ENCODE measurements at places on chromosomes 2 and 18.

GRCh38 chr2:61722318-61722717 is 131.5 kb downstream of the FAM161A start:
- DNase-seq, result no peak

GRCh38 chr2:226794196-226794661 is 5.4 kb downstream of the IRS1 start:
- DNase-seq, result no peak

GRCh38 chr2:7272210-7272609 is 355.0 kb downstream of the RNF144A start:
- DNase-seq, result no peak

DNA sequence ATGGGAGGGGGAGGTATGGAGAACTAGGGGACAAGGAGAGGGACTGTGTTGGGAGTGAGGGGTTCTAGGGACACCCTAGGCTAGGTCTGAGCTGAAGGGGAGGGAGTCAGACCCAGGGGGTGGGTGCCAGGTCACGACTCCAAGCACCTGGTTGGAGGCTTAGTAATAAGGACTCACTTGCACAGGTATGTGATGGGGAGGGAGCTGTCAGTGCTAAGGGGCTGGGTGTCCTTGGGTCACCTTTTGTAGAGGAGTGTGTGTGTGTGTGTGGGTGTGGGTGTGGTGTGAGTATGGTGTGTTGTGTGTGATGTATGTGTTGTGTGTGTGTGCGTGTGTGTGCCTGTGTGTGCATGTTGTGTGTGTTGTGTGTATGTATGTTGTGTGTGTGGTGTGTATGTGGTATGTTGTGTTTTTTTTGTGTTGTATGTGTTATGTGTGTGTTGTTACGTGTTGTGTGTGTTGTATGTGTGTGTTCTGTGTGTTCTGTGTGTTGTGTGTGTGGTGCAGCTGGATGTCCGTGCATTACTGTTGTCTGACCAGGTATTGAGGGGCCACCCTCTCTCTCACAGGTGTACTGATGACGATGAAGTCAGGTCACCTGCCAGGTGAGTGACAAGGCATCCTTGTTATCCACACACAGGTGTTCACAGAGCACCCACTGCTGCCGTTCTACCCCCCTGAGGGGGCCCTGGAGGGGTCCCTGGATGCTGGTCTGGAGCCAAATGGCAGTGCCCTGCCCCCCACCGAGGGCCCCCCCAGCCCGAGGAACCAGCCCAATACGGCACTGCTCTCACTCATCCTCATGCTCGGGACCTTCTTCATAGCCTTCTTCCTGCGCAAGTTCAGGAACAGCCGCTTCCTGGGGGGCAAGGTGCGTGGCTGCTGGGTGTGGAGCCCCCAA is 9.8 kb downstream of the SLC4A3 start:
- no peak for DNase-seq

DNA sequence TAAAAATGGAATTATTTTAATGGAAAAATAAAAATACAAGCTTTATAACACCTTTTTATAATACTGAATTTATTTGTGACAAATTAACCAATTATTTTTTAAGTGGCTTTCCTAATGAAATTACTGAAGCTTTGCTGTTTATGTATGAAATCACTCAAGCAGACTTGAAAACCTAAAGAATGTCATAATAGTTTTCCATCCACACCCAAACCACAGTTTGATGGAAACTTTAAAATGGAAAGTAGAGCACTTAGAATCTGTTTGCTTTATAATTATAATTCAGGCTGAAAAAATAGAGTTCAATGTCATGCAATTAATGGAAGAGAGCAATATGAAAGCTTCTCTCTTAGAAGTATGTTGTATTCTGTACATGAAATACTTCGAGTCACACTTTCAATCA is 31.6 kb upstream of the WDR75 start:
- DNase-seq, result no peak

DNA sequence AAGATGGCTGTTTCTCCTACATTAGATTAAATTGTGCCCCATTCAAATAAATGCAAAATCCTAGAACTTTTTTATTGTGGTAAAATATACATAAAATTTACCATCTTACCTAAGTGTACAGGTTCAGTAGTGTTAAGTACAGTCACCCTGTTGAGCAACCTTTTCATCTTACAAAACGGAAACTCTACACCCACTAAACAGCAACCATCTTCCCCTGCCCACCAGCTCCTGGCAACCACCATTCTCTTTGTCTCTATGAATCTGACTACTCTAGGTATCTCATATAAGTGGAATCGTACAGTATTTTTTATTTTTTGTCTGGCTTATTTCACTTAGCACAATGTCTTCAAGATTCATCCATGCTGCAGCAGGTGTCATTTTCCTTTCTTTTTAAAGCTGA is 53.0 kb downstream of the ASXL2 start:
- no peak for DNase-seq

GRCh38 chr18:49072524-49072934 is 121.8 kb upstream of the SMAD7 start:
- DNase-seq, result no peak

DNA sequence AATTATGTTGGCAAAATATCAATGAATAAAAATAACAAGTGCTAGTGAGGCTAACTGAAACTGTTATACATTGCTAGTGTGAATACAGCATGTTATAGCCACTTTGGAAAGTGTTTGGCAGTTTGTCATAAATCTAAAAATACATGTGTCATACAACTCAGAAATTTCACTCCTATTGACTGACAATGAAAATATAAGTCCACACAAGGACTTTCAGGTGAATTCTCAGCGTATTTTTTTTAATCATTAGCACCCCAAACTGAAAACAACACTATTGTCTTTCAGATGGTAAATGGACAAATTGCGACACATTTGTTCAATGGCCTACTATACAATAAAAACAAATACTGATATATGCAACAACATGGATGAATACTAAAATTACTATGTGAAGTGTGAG is 884.8 kb downstream of the TRIB2 start:
- no peak for DNase-seq

- DNase-seq, result no peak
Measured at GRCh38 chr2:174247474-174248186, 702 bp downstream of the OLA1 start.

DNA sequence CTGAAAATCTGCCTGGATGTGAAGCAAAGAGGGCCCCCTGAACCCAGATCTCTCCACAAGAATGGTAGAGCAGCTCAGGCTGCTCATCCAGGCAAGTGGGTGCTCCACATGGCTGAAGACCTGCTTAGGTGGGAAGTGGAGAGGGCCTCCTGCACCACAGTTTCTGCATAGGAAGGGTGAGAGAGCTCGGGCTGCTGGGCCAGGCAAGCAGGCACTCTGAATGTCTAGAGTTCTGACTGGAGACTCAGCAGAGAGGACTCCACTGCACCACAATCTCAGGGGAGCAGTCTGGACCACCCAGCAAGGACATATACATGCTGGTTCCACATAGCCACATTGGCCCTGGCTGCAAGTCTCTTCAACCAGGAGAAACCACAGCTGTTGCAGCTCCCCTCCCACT is 52.0 kb downstream of the DSEL start:
- DNase-seq, result no peak

DNA sequence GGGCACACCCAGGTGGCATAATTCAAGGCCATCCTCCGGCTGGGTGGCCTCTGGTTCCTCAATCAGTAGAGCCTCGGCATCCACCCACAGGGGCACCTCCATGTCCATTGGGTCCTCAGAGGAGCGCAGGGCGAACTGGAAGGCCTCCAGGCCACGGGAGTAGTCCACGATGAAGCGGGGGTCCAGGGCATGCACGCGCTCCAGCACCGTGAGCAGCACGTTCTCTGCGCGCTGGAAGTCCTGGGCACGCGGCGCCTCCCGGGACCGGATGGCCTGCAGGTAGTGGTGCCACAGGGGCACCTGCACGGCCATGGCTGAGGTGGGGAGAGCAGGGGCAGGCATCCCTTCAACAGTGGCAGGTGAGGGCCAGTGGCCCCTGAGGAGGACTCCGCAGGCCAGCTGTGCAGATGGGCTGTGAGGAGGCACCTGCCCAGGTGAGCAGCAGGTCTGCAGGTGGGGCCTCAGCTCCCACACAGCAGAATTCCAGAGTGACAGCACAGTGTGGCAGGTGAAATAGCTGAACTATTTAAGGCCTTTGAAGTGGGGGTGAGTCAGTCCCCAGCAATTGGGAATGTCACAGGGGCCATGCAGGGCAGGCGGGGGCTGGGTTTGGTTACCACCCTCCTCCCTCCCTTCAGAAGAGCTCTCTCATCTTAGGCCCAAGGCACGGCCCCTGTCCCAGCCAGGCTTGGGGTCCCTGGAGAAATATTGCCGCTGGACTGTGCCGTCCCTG is at the start of gene MAB21L4:
Gene MAB21L4, minus strand, starts transcription at position 501 of the 733 bp plus-strand sequence. Its CDS starts 159 bp downstream, at position 342.
- no peak for DNase-seq

DNA sequence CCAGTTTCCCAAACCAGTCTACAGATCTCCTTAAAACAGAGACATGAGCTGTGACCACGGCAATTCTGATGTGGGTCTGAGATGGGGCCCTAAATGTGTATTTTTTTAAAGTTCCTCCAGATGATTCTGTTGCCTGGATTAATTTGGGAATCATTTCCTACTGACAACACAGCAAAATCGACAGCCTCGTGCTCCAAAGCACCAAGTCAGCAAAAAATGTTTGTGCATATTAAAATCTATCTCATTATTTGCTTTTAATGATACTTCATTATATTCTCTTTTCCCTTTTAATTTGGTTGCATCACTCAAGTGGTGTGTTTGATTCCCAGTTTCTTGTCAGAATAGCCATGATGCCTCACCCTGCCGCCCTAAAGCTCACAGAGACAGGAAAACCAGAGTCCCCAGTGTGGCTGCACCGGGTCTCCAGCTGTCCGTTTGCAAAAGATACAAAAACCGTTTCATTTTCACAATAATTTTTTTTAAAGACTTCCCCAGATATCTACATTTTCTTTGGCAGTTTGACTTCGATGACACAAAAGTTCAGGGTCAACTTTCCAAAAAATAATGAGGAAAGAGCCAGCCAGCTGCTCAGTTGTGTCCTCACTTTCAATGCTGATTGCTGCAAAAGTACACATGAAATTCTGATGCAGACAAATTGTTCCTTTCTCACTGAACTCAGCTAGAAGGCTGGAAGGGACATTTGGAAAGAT is 443.2 kb upstream of the ID2 start:
- DNase-seq, result no peak

DNA sequence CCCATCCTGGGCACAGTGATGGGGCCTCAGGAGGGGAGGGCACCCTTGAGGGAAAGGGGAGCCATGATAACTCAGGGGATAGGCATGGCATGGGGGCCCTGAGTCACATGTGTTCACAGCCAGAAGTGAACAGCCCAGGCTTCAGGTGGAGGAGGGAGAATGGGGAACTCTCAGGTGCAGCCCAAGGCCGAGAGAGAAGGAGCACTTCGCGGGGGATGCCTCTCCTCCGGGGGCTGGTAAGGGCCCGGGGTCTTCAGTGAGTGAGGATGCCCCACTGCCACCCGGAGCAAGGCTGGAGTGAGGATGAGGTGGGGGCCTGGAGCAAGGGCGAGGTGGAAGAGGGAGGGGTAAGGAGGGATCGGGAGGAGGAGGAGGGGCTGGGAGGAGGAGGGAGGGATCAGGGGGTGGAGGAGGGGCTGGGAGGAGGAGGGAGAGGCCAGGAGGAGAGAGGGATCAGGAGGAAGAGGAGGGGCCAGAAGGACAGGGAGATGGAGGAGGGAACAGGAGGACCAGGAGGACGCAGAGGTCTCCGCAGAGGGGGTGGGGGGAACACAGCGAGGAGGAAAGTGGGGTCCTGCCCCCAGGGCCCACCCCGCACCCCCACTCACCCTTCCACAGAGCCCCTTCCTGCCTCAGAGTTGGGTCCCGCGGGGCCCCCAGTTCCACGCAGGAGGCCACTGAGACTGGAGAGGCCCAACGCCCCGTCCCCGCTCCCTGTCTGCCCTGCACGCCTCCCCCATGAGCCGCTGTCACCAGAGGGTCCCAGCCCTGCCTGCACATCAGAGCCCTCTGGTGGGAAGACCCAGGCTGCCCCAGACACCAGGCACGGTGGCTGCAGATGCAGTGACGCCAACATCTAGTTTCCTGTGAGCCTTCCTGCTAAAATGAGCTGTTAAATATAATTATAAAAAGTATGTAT is 42.8 kb downstream of the RAMP1 start:
- DNase-seq, result no peak

DNA sequence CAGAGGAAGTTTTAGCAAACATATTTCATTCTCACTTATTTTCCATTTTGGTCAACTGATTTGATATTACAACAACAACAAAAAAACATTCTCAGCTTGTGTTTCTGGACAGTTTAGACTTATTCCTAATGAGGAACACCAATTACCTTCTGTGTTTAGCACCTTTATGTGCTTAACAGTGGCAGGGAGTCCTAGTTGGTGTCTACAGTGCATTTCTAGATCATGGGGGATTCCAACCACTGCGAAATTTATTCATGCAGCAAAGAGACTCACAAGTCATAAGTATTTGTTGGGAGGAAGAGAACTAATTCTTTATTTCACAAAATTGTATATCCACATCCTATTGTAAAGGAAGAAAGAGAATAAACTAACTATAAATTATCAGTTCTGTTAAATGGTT is 4.2 kb downstream of the ARHGAP28 start:
- no peak for DNase-seq

GRCh38 chr2:60445684-60446179 is 107.7 kb downstream of the BCL11A start:
- no peak for DNase-seq

DNA sequence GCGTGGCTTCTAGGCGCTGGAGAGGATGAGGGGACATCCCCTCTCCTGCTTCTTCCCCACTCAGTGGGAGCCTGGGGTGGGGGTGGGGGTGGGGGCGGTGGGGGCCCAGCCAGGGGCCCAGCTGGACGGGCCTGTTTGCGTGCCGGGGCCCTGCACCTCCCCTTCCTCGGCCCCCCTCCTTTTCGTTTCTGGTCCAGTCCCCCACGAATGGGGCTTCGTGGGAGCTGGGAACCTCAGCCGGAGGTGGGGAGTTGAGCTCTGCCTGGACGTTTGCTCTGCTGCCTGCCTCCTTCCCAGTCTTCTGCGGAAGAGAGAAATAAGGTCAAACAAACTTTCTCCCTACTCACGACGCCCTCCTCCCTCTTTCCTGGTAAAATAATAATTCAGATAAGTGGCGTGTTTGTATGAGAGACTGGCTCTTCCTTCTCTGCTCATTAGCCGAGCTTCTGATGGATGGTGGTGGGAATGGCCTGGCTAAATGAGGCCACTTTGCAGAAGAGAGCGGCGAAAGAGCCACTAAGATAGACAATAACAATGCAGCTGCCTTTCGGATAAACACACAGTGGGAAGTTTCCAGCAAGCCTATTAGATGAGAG is 782 bp downstream of the MTA3 start:
- no peak for DNase-seq

DNA sequence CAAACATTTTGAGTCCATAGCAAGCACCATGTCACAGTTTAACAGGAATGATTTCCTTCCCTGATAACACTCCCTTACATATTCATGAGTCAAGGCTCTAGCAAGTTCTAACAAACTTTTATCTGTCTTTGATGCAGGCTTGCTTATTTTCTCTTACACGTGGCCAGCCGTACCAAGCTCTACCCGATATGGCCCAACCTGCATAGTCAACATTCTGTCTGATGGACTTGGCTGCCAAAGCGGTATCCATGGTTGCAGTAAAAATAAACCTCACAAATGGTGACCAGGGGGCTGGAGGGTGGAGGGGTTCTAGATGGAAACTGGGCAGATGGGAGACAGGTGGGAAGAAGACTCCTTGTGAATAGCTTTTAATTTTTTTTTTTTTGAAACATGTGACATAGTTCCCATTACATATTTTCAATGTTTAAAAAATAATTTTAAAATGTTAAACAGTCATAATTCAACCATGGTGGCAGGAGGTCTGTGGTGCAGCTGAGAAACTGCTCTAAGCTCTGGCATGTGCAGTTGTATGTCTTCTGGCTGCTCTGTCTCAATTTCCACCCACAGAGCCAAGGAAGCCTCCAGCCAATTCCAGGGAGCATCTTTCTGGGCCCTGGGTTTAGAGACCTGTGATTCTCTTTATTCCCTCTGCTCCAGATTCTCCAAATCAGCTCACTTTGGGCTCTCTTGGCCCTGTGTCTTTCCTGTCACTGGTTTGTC is 20.7 kb upstream of the CXCR1 start:
- no peak for DNase-seq
